ENCODE measurements at places on chromosomes 16 and 17. TPM values are rescaled to one million over a fixed set of nuclear protein-coding genes. Genes with fewer than 3 reads are reported as not detected.

DNA sequence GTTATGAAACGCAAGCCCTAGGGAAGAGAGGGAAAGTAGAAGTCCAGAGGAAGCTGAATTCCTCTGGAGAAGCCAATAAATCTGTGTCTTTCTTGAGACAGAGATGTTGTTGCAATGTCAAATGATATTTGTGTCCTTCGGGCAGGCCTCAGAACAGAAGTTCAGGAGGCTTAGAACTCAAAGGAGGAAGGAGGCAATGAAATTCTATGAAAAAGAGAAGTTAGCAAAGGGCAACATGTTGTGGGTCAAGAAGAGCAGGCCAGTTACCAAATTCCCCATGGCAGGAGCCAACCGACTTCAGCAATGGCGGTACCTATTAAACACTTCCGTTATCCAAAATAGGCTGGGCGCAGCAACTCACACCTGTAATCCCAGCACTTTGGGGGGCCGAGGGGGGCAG, 109.0 kb upstream of the DHX40 start:
- no peak overlapping the region for H3K27ac ChIP-seq
- no peaks in the 10 kb centered on the region for H3K36me3 ChIP-seq
- no peak for DNase-seq
- H3K27me3 ChIP-seq = peaks cover 9% of the 10 kb centered on the region
- no peak overlapping the region for H3K4me3 ChIP-seq

PRSS21 gene
- total RNA-seq = 6.9 TPM

GRCh38 chr17:12992676-12993075, 25.2 kb downstream of the ELAC2 start:
- H3K27ac ChIP-seq = no peak overlapping the region
- H3K36me3 ChIP-seq = peaks cover 20% of the 10 kb centered on the region
- no peaks in the 10 kb centered on the region for H3K4me1 ChIP-seq
- no peak overlapping the region for H3K4me3 ChIP-seq
- no peaks in the 10 kb centered on the region for H3K27me3 ChIP-seq

DNA sequence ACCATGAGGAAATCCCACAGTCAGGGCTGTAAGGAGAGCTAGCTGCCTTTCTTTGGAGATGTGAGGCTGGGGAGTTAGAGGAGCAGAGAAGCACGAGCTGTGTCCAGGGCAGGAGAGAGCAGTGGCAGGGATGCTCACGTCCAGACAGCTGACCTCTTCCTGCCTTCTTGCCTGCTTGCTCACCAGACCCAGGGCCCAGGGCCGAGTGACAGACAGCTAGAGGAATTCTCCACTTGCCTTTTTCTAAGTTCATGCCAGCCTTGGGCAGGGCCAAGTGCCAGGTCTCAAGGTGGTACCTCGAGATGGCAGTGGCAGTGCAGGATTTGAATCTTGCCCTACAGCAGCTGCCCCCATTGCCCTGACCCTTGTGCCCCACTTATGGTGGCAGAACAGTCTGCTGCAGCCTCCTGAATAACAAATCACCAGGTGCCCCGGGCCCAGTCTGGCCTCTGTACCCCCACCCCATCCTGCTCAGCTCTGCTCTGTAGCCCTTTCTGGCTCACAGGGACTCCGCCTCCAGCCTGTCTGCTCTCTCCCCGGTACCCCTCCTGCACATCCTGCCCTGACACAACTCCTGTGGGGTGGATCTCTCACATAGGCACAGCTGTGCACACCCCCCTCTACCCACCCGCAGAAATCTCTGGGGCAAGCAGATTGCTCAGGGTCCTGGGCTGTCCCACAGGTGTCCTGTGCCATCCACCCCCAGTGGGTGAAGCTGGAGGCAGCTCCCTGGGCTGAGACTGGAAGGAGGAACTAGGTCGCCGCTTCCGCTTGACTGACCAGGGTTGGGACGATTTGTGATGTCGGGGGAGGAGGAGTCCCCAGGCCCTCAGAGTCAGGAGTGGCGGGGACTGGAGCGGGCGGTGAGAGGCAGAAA, 25.9 kb downstream of the GRIN2C start:
- H3K4me1 ChIP-seq = no peaks in the 10 kb centered on the region
- H3K36me3 ChIP-seq = peaks cover 5% of the 10 kb centered on the region
- H3K4me3 ChIP-seq = no peak overlapping the region
- DNase-seq = no peak
- no peak overlapping the region for H3K27ac ChIP-seq

DNA sequence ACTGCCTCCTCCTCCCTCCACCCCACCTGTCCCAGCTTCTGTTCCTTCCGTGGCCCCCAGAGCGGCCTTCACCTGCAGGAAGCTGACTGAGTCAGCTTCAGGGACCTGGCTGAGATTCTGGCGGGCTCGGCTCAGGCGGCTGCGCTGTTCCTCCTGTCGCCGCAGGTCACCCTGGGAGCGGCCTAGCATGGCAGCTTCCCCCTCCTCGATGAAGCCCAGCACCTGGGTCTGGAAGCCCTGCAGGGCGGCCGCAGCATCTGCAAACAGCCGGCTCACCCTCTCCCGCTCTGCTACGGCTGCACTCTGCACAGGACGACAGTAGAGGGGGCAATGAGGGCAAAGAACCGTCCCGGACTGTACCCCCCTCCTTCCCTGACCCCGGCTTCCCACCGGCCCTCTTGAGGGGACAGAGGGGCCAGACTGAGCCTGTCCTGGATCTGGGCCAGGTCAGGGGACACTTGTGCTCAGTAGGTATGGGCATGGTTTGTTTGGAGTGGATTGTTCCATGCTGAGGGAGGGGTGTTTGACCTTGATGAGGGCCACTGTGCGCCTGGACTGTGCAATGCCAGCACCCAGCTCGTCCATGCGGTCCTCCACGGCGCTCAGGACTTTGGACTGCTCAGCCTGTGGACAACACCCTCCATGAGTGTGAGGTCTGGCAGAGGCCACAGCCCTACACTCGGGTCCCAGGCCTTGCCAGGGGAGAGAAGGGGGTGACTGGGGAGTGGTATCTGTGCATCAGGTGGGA, 2.0 kb downstream of the TRIM47 start:
- DNase-seq = peak; percentile 80
- peak overlapping the region; percentile 91 for H3K4me3 ChIP-seq
- H3K4me1 ChIP-seq = peaks cover 30% of the 10 kb centered on the region

- H3K36me3 ChIP-seq = no peaks in the 10 kb centered on the region
- H3K27ac ChIP-seq = no peak overlapping the region
- DNase-seq = no peak
- no peaks in the 10 kb centered on the region for H3K27me3 ChIP-seq
- H3K4me1 ChIP-seq = no peaks in the 10 kb centered on the region
Measured at GRCh38 chr17:52604105-52604504, 445.6 kb upstream of the CA10 start.

GRCh38 chr17:41486809-41487530, 2.7 kb downstream of the KRT36 start:
- H3K36me3 ChIP-seq = no peaks in the 10 kb centered on the region
- H3K27ac ChIP-seq = no peak overlapping the region
- H3K27me3 ChIP-seq = peaks cover 4% of the 10 kb centered on the region
- peak; percentile 49 for DNase-seq
